ENCODE measurements at places on chromosomes 11 and 22.

DNA sequence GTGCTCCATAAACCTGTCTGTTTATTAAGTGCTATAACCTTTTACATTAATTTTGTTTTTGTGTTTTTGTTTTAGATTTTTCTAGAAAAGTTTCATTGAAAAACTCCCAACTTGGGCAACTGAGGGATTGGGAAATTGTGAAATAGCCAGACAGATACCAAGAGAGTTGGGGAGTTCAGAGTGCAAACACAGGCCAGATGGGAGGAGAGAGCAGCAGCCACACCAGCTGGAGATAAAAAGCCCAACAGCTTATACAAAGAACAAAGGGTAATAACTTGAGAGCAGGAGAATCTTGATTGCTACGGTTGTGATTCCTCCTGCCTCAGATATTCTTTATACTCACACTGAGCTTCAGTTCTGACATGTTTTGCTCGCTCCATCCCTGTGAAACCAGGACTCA is 1642.2 kb downstream of the LRRC4C start:
- no peak for DNase-seq

GRCh38 chr22:45518580-45518991 is 15.9 kb downstream of the FBLN1 start:
- DNase-seq: no peak

DNA sequence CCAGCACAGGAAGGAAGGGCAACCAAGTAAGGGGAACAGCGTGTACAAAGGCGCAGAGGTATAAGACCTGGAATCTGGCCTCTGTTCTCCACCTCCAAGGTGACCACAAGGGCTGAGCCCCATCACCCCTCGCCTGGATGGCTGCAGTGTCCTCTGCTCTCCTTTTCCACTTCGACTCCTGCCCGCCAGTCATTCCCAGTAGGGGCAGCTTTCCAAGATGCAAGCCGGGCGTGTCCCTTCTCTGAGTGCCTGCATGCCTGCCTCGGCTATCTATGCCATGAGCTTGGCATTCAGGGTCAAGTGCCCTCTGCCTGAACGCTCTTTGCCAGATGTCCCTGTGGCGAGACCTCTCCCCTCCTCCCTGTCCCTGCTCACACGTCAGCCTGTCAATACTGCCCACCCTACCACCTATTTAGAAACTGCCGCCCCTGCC is 17.0 kb downstream of the FADS3 start:
- no peak for DNase-seq

- DNase-seq: no peak
These were observed 79.8 kb upstream of the GRK3 start for GRCh38 chr22:25484521-25485315.

- no peak for DNase-seq
These were observed 72.1 kb upstream of the BMAL1 start for GRCh38 chr11:13205486-13205885.

- peak; percentile 10 for DNase-seq
These were observed at the start of gene SLC6A5 for GRCh38 chr11:20599221-20600019. SLC6A5 (plus strand) TSS chr11:20599608; CDS start chr11:20599673, 65 bp downstream.
